ENCODE measurements at places on chromosomes 13 and 19.
A peak's percentile ranks its signal among the peaks of the same experiment; 100 is the strongest.

GRCh38 chr19:28636706-28637105 is 576.2 kb downstream of the UQCRFS1 start:
- DNase-seq: no peak

DNA sequence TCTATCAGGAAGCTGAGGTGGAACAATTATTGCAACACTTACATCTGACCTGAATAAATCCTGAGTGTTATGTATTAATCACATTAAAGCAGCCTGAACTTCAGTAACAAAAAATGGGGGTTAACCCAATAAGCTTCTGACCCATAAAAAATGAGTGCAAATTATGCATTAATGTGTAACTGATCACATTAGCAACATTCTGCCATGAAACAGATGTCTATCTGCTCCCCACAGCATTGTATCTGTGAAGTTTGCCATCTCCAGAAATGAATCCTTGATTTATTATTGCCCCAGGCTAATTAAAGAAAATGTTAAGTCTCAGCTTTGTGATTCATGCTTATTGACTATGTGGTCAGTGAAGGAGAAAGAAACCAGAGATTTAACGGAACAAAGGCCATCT is 304.9 kb downstream of the PCDH20 start:
- no peak for DNase-seq

DNA sequence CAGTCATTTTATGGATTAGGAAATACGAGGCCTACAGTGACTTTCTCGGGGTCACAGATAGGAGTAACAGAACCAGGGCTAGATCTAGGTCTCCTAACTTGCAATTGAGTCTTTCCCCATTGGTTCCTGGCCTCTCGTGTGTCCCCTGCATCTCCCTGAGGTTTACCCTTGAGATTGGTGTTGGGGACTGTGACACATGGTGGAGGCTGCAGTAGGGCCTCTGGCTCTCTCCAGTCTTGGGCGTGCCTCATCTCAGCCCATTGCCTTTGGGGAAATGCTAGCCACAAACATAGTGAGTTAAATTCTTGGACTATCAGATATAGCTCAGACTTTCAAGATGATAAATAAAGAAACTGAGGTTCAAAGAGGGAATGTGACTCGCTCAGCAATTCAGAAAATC is 212.1 kb downstream of the KCNRG start:
- peak; percentile 51 for DNase-seq

- no peak for DNase-seq
These were observed 653.0 kb upstream of the GPC6 start for GRCh38 chr13:92573467-92574057.

DNA sequence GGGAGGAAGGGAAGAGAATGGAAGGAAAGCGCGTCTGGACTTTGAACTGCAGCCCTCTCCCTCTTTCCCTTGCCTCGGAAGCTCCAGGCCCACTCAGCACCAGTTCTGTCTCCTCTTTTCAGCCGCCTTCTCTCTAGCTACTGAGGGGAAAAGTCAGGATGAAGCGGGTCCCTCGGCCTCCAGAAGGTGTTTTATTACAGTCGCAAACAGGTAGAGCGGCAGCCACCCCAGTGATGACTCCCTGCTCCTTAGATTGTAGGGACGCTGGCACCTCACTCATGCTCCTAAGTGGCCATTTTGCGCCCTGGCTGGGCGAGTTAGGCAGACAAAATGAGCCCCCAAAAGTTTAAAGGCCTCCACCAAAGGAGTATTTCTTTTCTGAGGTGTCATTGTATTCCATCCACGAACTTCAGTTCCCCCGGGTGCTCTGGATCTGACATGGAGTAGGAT is 954 bp upstream of the STK24 start:
- no peak for DNase-seq

DNA sequence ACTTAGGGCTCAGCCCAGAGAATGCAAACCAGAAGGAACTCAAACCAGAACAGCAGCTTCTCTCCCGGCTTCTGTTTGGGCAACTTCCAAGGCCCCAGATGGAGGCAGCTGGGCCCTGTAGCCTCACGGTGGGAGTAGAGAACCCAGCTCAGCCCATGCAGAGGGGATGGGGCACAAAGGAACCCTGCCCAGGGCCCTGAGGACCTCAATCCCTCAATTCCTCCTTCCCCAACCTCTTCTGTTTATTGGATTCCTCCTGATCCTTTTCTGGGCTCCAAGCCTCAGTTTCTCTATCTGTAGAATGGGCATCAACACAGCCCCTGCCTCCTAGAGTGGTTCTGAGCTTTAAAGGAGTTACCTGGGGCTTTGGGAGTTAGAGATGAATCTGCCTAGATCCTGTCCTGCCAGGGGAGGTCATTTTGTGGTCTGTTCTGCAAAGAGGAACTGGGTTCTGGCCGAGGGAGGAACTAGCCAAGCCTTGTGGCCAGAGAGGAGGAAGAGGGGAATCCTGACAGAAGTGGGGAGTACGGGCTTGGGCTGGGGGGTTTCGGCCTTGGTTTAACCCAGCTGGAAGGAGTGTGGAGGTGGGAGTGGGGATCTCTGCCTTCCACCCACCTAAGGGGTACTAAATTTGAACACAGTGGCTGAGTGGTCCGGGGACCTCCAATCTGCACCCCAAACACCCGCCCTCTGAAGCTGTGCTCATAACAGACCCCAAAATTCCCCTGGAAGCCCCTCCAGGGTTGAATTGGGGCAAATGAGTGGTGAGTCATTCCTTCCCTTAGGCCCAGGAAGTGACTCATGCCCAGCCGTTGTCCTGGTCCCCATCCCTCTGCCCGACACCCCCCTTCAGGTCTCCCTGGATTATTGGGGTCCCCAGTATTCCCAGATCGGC is 2.7 kb downstream of the ADGRE5 start:
- DNase-seq: peak; percentile 59

- no peak for DNase-seq
These were observed 1.3 kb upstream of the PCDH9 start for GRCh38 chr13:67231289-67232000.

DNA sequence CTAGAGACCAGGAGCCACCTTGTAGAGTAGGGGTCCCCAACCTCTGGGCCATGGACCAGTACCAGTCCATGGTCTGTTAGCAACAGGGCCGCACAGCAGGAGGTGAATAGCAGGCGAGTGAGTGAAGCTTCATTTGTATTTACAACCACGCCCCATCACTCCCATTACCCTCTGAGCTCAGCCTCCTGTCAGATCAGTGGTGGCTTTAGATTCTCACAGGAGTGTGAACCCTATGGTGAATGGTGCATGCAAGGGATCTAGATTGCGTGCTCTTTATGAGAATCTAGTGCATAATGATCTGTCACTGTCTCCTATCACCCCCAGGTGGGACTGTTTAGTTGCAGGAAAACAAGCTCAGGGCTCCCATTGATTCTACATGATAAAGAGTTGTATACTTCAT is 303.6 kb downstream of the KCNRG start:
- no peak for DNase-seq

- no peak for DNase-seq
These were observed 113.2 kb downstream of the TM9SF2 start for GRCh38 chr13:99614465-99614885.

GRCh38 chr19:4578552-4579248 is 19.2 kb upstream of the SEMA6B start:
- DNase-seq: no peak

GRCh38 chr19:14471436-14472187 is 3.5 kb downstream of the PTGER1 start:
- DNase-seq: no peak

- DNase-seq: peak; percentile 40
These were observed 150.1 kb downstream of the SHISA2 start for GRCh38 chr13:25901460-25902376.

DNA sequence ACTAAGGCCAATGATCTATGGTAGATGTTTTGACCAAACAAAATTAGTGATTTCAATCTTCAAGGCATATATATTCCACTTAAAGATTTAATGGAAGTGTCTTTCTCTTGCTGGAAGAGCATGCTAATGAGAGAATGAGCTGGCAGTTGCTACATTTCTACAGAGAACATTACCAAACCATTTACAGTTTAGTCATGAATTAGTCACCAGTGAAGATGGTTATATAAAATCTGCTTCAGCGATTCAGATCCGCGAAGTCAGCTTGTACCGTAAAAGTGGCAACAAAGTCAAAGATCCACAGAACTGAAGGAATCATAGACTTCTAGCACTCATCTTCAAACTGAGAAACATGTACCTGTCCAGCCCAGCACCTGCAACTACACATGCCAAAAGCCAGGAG is 156.3 kb downstream of the SLITRK5 start:
- no peak for DNase-seq

GRCh38 chr13:54928071-54928470 is 1899.5 kb downstream of the OLFM4 start:
- no peak for DNase-seq

GRCh38 chr13:52782471-52783448 is 43.1 kb upstream of the CNMD start:
- no peak for DNase-seq

- DNase-seq: no peak
These were observed 2.3 kb downstream of the ZNF536 start for GRCh38 chr19:30374539-30374864.

DNA sequence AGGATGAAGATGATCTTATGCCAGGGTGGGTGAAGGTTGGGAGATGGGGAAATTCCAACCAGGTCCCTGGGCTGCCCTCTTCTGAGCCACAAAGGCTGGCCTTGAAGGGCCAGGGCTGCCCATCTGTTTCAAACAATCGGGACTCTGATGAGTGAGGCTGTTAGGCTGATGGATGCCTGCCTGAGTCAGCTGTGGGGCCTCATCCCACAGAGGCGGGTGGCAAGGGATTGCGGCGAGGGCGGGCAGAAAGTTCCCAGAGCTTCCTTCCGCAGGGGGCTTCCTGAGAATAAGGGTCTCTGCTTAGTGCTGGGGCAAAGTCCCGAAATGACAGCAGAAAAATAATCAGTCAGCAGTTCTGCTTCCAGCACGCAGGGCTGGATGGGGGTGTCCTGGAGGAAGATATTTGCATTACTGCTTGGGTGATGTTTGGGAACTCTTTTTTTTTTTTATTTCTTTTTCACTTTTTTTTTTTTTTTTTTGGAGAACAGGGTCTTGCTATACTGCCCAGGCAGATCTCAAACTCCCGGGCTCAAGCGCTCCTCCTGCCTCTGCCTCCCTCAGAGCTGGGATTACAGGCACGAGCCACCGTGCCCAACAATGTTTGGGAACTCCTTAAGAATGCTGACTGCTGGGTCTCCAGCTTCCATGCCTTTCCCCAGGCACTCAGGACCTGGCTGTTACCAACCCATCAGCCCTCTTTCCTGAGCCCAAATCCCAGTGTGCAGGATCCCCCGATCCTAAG is 14.1 kb downstream of the SH3GL1 start:
- DNase-seq: no peak

Data from activated CD4-positive, alpha-beta T cell treated with anti-CD3 and anti-CD28 coated beads for 48 hours (primary cell).